LNCaP clone FGC (cell line): ENCODE measurements at places on chromosomes 12 and 14.

DNA sequence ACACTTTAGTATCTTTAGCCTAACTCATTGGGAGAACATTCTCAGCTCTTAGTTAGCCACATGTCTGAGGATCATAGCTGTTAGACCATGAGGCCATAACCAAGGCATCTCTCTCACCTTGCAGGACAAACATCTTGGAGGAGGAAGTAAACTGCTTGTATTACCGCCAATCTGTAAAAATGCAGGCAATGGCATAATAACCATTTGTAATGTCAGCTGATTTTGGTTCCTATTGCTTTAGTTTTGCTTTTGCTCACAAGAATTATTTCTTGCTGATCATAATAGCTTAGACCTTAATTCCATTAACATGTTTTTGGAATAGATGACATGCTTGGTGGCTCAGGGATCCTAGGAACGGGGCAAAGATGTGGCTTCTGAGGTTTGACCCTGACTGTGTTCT is 16.4 kb upstream of the GSG1 start:
- DNase-seq, result no peak

DNA sequence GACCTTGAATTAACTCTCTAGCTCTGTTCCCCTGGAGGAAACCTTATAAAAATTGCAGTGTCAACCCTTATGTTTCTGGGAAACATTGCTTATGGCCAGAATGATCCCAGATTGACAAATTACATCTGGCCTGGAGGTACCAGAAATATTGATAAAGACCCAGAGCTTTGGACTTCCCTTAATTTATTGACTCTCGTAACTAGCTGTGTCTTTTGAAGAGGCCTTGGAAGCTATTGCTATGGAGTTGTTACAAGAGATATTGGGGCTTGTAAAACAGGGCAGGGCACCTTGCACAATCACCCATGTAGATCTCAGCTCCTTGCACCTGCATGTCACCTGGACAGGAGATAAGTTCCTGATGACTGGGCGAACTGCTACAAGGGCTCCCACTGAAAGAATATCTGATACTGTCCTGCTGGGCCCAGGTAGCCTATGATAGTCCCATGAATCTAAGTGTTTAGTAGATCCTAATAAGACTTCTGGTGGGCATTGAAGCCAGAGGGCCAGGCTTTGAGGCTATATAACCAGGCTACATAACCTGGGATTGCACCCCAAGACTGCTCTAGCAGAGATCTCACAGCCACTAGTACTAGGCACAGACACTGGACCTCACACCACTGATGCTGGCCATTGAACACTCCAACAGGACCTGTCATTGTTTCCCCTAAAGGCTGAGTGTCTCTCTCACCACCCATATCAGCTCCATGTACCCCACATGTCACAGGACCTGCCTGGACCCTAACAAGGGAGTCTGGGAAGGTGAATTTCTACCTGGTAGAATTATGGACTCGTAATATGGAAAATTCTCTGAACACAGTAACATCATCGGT is 135.7 kb upstream of the PWP1 start:
- no peak for DNase-seq

DNA sequence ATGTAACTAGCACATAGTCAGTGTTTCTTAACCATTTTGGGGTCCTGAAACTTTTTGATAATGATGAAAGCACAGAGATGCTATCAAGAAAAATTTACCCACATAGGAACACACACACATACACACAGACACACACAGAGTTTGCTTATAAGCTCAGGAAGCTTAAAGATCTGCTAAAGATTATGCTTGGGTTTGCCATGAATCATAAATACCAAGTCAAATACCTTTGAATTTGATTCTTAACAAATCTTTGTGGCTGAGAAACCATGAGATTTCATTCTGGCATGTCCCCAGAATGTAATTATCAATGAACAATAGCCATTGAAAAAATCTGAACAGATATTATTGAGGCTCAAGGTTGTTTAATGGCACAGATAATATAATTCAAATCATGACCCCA is 89.2 kb downstream of the NTS start:
- no peak for DNase-seq

DNA sequence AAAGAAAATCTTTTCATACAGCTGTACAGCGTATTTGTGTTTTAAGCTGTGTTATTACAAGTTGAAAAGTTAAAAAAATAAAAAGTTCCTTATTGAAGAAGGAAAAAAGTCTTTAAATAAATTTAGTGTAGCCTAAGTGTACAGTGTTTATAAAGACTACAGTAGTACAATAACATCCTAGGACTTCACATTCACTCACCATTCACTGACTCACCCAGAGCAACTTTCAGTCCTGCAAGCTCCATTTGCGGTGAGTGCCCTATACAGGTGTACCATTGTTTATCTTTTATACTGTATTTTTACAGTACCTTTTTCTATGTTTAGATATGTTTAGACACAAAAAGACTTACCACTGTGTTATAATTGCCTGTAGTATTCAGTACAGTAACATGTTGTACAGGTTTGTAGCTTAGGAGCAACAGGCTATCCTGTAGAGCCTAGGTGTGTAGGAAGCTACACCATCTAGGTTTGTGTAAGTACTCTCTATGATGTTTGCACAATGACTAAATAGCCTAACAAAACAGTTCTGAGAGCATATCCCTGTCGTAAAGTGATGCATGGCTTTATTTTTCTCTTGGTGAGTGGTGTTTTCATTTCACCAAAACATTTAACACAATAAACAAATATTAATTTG is 275.2 kb downstream of the DACT1 start:
- DNase-seq, result no peak

- DNase-seq, result peak; percentile 43
These were observed 14.3 kb upstream of the ZFP36L1 start for GRCh38 chr14:68807148-68807600.

GRCh38 chr14:90540437-90540836 is 143.6 kb downstream of the CALM1 start:
- DNase-seq, result no peak

GRCh38 chr14:78302841-78303240 is 132.7 kb downstream of the NRXN3 start:
- DNase-seq, result no peak

DNA sequence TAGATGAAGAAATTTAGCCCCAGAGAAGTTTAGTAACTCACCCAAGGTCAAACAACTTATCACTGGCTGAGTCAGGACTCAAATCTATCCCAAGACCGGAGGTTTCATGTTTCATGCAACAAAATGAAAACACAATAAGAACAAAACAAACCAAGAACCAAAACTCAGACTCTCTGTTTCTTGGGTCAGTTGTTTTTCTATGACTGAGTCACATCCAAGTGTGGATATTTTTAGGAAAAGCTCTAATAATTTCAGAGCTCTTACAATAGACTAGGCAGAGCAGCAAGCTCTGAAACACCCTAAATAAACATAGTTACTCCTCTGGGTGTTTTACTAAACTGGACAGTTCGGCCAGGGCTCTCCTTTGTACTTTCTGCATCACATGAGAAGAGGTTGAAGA is 87.6 kb upstream of the PRB2 start:
- no peak for DNase-seq
